ENCODE measurements at places on chromosomes 2 and 18. TPM values are rescaled to one million over a fixed set of nuclear protein-coding genes. Genes with fewer than 3 reads are reported as not detected.
A peak's percentile ranks its signal among the peaks of the same experiment; 100 is the strongest.

GRCh38 chr2:55460562-55460961 is 40.9 kb upstream of the CCDC88A start:
- no peaks in the 10 kb centered on the region for H3K4me1 ChIP-seq
- no peak for DNase-seq
- H3K4me3 ChIP-seq, result no peak overlapping the region
- H3K36me3 ChIP-seq, result no peaks in the 10 kb centered on the region
- no peaks in the 10 kb centered on the region for H3K27me3 ChIP-seq

GRCh38 chr2:47437287-47437686 is 34.3 kb downstream of the MSH2 start:
- no peaks in the 10 kb centered on the region for H3K27me3 ChIP-seq
- no peaks in the 10 kb centered on the region for H3K36me3 ChIP-seq
- DNase-seq, result no peak
- no peaks in the 10 kb centered on the region for H3K4me1 ChIP-seq
- no peak overlapping the region for H3K4me3 ChIP-seq

QPCT gene
- 302 TPM for polyA plus RNA-seq

GRCh38 chr2:178933493-178933892 is 116.4 kb downstream of the CCDC141 start:
- no peak overlapping the region for H3K27ac ChIP-seq
- no peaks in the 10 kb centered on the region for H3K27me3 ChIP-seq
- H3K4me1 ChIP-seq, result no peaks in the 10 kb centered on the region
- H3K4me3 ChIP-seq, result no peak overlapping the region
- no peaks in the 10 kb centered on the region for H3K36me3 ChIP-seq

DNA sequence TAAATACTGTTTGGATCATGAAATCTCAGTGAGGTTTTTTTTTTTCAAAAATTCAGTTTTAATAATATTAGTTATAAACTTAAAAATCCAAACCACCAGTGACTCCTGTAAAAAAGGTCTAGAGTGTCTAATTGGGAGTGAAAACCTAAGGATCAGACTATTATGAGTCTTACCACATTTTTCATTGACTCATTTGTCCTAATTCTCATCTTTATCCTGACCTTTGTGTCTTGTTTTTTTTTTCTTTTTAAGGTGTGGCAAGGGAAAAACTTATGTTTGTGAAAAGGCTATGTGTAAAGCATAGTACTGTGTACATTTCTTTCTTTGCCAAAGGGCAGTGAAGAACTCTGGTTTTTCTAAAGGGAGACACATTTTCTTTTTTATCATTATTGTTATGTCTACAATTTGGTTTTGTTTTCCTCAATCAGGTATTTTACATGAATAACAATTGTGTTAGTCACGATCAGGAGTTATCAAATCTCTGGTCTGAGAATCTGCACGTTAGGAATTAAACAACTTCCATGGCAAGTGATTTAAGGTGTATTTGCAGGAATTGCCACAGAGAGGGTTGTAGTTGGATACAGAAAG is 52.6 kb downstream of the RHBDD1 start:
- H3K27me3 ChIP-seq, result no peaks in the 10 kb centered on the region
- no peak overlapping the region for H3K4me3 ChIP-seq
- no peak for DNase-seq

DNA sequence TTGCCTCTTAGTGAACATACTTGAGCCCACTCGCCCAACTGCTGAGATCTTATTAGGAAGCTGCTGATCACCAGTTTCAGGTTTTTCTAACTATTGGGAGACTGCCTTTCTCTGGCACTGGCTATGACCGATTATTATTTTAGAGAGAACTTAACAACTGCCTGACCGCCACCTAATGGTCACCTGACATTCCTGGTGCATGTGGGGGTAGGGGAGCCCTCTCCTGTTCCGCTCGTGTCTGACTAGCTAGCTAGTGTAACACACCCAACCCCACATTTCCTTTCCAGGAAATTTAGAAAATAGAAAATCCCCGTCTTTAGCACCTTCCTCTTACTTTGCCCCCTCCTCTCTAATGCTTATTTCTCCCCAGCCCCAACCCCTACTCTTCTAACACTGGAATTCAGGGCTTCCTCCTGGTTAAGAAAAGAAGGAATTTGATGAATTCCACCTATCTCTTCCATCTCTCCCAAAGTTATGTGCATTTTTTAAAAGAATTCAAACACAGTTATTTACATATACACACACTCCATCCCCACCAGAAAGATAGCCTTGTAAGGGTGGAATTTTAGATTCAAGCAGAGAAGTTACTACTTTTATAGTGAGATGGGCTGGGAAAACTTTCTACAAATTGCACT is 19.4 kb upstream of the DNER start:
- DNase-seq, result no peak
- no peak overlapping the region for H3K4me3 ChIP-seq
- H3K27me3 ChIP-seq, result no peaks in the 10 kb centered on the region
- no peaks in the 10 kb centered on the region for H3K4me1 ChIP-seq

DNA sequence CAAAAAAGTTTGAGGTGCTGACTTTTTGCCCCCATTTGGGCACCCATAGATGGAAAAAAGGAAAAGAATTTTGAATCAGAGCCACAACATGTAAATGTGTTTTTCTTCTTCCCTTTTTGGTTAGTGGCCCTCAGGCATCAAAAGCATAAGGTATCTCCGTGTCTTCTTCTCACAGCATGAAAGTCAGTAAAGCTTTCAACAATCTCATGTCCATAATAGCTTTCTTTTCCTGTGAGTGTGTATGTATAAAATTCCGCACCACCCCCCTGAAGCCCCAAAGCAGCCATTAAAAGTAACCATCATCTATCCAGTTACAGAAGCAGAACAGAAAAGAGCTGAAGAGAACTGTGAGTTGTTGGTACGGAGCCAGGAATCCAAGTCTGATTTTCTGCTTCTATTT is 1539.7 kb upstream of the ACVR2A start:
- no peaks in the 10 kb centered on the region for H3K4me1 ChIP-seq
- no peak for DNase-seq
- H3K36me3 ChIP-seq, result no peaks in the 10 kb centered on the region
- H3K27me3 ChIP-seq, result no peaks in the 10 kb centered on the region

- H3K27ac ChIP-seq, result no peak overlapping the region
- DNase-seq, result no peak
- H3K4me1 ChIP-seq, result no peaks in the 10 kb centered on the region
- H3K27me3 ChIP-seq, result no peaks in the 10 kb centered on the region
- H3K4me3 ChIP-seq, result no peak overlapping the region
- H3K36me3 ChIP-seq, result no peaks in the 10 kb centered on the region
Observed at GRCh38 chr2:3041841-3042600, 335.6 kb downstream of the EIPR1 start.

DNA sequence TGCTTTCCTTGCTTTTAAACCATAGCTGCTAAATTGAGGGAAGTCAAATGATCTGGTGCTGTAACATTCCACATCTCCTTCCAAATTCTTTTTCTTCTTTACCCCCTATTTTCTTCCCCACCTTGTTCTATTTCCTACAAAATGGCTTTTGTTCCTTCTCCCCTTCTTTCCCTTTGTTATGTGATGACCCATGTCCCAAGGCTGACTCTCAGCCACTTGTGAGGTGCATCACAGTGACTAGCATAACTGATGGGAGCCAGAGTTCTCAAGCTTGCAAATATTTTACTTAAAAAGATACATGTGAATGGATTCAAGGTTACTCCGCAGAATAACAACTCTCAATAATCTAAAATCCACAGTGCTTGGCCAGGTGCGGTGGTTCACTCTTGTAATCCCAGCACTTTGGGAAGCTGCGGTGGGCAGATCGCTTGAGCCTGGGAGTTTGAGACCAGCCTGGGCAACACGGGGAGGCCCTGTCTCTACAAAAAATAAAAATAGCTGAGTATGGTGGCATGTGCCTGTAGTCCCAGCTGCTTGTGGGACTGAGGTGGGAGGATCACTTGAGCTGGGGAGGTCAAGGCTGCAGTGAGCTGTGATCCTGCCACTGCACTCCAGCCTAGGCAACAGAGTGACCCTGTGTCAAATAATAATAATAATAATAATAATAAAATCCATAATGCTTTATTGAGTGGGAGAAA is 100.1 kb upstream of the CERS6 start:
- H3K27ac ChIP-seq, result no peak overlapping the region
- no peaks in the 10 kb centered on the region for H3K27me3 ChIP-seq
- DNase-seq, result no peak
- H3K36me3 ChIP-seq, result no peaks in the 10 kb centered on the region

DNA sequence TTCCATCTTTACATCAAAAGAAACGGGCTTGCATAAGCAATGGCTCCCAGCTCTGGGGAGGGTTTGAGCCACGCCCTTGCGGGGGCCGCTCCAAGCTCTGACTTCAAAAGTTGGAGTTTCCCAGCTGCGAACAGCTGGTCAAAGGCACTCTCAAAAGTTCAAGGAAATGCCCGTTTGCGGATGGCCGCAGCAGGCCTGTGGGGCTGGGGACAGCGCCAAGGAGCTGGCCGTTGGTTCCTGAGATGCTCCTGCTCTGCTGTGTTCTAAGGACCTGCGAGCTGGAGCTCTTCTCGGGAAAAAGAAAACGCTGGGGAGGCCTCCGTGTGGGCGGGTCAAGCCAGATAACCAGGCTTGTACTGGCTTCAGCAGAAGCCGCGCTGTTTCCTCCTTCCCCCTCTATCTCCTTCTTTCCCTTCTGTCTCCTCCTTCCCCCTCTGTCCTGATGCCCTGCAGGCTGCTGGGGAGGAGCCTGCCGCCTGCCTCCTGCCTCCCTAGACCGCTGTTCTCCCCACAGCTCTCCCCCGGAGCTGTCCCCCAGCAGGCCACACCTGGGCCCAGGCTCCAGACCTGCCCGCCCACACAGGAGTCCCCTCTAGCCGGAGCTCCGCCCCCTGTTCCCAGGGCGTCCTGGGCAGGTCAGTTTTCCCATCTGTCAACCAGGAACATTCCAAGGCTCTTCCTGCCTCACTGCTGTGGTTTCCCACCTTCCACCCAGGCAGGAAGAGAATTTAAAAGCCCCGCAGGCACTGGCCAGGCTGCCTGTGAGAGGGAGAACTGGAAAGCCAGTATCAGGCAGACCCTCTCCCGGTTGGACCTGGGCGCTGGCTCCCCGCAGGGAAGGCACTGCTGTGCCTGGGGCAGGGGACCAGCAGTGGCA is 14.1 kb downstream of the KLF11 start:
- H3K36me3 ChIP-seq, result peaks cover 24% of the 10 kb centered on the region
- H3K4me1 ChIP-seq, result peaks cover 11% of the 10 kb centered on the region
- no peak overlapping the region for H3K27ac ChIP-seq

DNA sequence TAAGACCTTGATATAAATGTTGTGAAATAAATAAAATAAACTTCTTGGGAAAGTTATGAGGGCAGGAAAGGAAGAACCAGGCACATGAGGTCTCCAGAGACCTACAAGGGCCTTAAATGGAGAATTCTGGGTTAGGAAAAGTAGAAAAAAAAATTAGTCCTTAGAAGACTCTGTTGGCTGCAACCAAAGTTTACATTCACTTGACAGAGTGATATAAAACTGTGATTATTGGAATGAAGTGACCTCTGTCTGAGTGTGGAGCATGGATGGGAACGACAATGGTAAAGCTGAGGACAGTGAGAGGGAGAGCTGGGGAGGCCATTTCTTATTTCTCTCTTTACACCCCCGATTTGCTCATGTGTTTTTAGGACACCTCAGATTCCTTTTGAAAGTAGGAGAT is 29.0 kb upstream of the CAVIN2 start:
- H3K4me1 ChIP-seq, result no peaks in the 10 kb centered on the region
- H3K27me3 ChIP-seq, result no peaks in the 10 kb centered on the region
- DNase-seq, result no peak

DNA sequence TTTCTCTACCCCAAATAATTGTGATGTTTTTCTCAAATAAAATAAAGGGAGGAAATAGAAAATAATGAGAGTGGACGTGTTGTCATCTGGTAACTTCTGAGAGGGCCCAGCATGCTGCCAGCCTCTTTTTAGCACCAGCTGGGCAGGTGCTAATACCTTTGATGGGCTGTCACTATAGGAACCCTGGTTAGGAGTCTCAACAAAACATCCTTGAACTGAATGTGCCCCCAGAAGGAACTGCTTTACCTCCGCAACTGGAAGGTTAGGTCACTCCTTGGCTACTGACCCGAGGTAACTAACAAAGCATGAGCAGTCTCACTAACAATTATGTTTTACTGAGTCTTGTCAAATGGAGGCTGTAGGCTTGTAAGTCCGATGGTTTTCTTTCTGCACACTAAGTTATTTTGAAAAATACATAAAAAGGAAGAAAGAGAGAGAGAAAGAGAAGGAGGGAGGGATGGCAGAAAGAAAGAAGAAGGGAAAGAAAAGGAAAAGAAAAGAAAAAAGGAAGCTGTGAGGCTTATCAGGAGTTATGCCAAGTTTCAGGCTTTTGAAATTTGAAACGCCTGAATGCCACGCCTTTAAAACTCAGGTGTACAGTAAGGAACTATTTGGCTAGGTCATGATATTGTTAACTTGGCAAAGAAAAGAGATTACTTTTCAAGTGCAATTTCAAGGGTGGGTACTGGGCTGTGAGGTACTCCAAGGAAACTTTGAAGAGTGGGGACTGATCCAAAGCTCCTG is 91.0 kb downstream of the TGIF1 start:
- no peak overlapping the region for H3K27ac ChIP-seq
- no peak overlapping the region for H3K4me3 ChIP-seq
- H3K36me3 ChIP-seq, result no peaks in the 10 kb centered on the region
- no peaks in the 10 kb centered on the region for H3K4me1 ChIP-seq

GRCh38 chr2:164913640-164914350 is 41.5 kb downstream of the SLC38A11 start:
- DNase-seq, result no peak
- H3K4me1 ChIP-seq, result no peaks in the 10 kb centered on the region
- no peaks in the 10 kb centered on the region for H3K36me3 ChIP-seq

GRCh38 chr2:119488245-119489214 is 35.8 kb downstream of the SCTR start:
- no peaks in the 10 kb centered on the region for H3K27me3 ChIP-seq
- H3K4me1 ChIP-seq, result no peaks in the 10 kb centered on the region
- DNase-seq, result no peak
- H3K4me3 ChIP-seq, result no peak overlapping the region

ARHGEF33 gene
- 0.33 TPM for polyA plus RNA-seq

GRCh38 chr2:25207078-25207545 is 38.7 kb upstream of the POMC start:
- no peak overlapping the region for H3K4me3 ChIP-seq
- no peaks in the 10 kb centered on the region for H3K36me3 ChIP-seq
- peak; percentile 14 for DNase-seq

- peak; percentile 25 for DNase-seq
- no peak overlapping the region for H3K4me3 ChIP-seq
Observed at GRCh38 chr18:64713284-64713683, 564.4 kb upstream of the LINC00305 start.

GRCh38 chr2:127061375-127062273 is 45.3 kb downstream of the BIN1 start:
- peaks cover 35% of the 10 kb centered on the region for H3K4me1 ChIP-seq
- no peak for DNase-seq
- no peaks in the 10 kb centered on the region for H3K27me3 ChIP-seq
- no peaks in the 10 kb centered on the region for H3K36me3 ChIP-seq

- no peak for DNase-seq
- H3K27ac ChIP-seq, result no peak overlapping the region
- H3K27me3 ChIP-seq, result no peaks in the 10 kb centered on the region
- H3K4me1 ChIP-seq, result no peaks in the 10 kb centered on the region
- H3K4me3 ChIP-seq, result no peak overlapping the region
- no peaks in the 10 kb centered on the region for H3K36me3 ChIP-seq
Observed at GRCh38 chr2:211144078-211144477, 587.7 kb downstream of the CPS1 start.
